ENCODE measurements at places on chromosomes 5 and 9. TPM values are rescaled to one million over a fixed set of nuclear protein-coding genes. Genes with fewer than 3 reads are reported as not detected.

GRCh38 chr9:19583890-19584289, 175.1 kb downstream of the ACER2 start:
- DNase-seq, result no peak

- DNase-seq, result no peak
Observed at GRCh38 chr5:83418356-83419321, 52.9 kb upstream of the VCAN start.

DNA sequence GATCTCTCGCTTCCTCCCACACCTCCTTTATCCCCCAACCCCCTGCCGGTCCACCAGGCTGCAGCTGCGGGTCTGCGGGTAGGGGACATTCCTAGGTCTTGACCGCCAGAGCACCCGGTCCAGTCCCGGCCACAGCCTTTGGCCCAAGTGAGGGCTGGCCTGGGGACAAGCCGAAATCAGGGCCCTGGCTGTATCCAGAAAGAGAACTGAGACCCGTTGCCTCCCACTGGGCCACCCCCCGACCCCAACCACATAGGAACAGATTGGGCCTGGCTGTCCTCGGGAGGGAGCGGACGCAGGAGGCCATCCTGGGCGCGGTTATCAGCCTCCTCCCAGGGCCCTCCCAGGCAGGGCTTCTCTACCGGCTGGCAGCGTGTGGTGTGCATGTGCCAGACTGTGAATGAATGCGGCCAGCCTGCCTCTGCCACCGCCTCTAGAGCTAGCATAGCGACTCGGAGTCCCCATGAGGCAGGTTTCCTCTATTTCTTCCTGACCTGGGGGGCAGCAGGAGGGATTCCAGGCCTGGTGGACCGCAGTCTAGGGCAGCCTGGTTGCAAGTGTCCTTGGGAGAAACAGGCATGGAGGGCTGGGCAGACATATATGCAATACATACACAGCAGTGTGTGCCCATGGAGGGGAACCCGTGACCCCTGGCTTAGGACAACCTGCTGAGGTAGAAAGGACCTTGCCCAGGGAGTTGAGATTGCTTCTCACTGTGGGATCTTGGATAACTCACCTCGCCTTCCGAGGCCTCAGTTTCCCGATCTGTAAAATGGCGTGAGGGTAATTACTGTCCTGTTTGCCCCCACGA, 1.2 kb downstream of the N4BP3 start:
- peak; percentile 60 for DNase-seq

DNA sequence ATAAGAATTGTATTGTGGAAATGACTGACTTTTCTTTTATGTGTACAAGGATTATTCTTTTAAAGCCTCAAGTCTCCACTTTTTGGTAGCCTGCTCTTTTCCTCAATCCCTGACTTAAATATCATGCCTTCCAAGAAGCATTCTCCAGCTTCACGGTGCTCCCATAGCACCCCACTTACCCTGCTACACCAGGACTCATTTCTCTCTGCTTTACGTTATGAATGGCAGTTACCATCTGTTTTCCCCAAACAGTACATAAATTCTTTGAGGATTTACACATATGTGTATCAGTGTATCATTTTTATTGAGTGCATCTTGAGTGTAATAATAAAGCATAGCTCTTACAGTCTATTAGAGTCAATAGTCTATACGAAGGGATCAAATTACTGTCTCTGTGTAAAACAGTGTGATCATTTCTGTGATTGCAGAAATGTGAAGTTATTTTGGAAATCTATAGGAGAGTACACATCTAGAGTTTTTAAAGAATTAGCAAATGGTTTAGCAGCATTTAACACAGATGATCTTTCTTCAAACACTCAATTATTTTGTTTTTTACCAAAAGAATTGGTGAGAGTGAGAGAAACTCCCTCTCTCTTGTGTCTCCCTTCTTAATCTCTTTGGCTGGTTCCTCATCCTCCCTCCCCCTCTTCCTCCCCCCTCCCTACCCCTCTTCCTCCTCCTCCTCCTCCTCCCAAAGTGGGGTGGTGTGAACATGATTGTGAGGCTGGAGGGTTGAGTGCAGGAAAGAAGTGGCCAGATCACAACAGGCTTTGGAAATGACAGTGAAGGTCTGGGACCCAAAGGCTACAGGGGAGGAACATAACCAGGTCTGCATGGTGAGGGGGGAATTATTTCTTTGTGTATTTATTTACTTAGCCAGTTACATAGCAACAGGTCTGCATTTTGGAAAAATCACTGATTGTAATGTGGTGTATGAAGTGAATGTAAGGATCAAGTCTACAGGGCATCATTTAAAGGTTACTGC, 27.6 kb upstream of the ECM2 start:
- peak; percentile 43 for DNase-seq

- DNase-seq, result no peak
Observed at GRCh38 chr5:139342423-139342723, 719 bp downstream of the PAIP2 start.

Gene TCF7
- total RNA-seq, result not detected

Gene SPATA31D4
- total RNA-seq, result not detected

Gene INIP
- not detected for total RNA-seq
